Cortex of kidney (tissue), 1 donor: ENCODE measurements at places on chromosomes 4 and X.

DNA sequence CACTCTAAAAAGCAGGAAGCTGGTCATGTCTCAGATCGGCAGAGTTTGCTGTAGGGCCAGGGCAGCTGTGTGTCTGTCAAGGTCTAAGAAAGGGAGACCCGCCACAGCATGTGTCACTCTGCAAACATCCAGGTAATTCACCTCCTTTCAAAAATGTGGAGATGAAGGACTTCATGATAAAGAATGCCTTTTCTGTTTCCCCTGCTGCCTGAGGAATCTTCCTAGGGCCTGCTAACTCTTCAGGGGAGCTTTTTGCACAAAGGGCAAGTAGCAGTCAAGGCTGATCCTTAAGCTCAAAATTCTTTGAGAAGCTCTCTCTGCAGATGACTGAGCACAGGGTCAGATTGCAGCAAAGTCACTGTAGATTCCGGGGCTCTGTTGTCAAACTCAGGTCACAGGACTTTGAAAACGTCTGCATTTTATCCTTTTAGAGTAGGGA is 21.1 kb downstream of the RASL11B start:
- no peak for DNase-seq

- no peak for DNase-seq
These were observed 3.5 kb upstream of the IQSEC2 start for GRCh38 chrX:53284684-53285447.

GRCh38 chr4:26804925-26805324 is 55.7 kb upstream of the STIM2 start:
- no peak for DNase-seq

DNA sequence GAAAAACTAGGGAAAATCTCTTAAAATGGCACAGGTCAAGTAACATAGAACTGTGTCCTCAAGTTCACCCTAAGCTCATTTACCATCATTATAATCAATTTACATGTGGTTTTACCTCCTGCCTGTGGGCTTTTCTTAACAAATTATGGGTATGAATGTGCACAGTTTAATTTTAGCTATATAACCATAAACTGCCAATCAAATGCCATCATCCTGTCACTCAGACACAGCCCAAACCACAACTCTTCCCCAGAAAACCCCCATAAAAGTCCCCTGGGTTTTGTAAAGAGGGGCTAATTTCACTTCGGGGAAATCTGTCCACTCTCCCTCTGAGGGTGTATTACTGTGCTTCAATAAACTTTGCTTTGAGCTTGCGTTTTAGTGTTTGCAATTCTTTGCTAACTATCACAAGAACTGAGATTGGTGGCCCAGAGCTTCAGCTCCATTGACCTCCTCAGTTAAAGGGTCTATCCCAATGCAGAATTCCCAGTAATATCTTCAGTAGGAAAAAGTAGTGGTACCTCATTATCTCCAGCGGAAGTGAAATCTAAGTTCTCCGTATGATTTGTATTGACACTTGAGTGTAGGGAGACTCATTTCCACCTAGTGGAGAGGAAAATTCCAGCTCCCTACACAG is 394.6 kb downstream of the SPOCK3 start:
- no peak for DNase-seq

DNA sequence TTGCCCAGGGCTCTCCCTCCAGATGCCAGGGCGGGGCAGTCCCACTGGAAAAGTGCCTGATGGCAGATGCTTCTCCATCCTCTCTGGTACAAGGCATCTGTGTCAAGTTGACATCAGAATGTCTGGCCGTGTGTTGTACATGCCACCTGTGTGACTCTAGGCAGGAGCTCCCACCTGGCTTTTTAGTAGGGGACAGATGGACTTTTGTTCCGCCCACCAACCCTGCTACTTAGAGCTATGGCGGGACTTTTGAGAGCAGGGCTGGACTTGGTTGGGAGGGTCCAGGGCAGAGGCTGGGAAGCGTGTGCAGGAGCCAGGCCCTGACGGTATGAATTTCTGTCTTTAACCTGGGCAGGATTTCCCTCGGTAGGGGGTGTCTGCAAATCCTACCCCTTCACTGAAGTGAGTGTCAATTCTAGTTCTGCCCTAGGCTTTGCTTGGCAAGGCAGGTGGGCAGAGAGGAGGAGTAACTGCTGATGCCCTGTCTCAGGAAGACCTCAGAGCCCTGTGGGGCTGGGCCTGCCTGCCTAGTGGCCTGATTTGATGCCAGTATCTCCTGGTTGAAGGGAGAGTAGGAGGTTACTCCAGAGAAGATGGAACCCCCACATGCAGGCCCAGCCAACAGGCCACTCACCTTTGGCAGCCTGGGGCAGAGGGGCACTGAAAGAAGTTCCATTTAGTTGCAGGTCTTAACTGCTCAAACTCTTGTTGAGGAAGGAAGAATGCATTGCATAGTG is 99.1 kb downstream of the PJA1 start:
- no peak for DNase-seq
